ENCODE measurements at places on chromosomes 2 and 18. TPM values are rescaled to one million over a fixed set of nuclear protein-coding genes. Genes with fewer than 3 reads are reported as not detected.
A peak's percentile ranks its signal among the peaks of the same experiment; 100 is the strongest.

Gene ASXL3
- 23.0 TPM for total RNA-seq

Gene GNLY
- not detected for total RNA-seq

Gene SETBP1
- total RNA-seq, result 32.2 TPM

Gene CD8A
- total RNA-seq, result 0.13 TPM

Gene KANSL1L
- total RNA-seq, result 32.7 TPM

Gene CPS1
- 4.9 TPM for total RNA-seq

Gene ING5
- total RNA-seq, result 57.8 TPM

Gene SERPINB10
- not detected for total RNA-seq

DNA sequence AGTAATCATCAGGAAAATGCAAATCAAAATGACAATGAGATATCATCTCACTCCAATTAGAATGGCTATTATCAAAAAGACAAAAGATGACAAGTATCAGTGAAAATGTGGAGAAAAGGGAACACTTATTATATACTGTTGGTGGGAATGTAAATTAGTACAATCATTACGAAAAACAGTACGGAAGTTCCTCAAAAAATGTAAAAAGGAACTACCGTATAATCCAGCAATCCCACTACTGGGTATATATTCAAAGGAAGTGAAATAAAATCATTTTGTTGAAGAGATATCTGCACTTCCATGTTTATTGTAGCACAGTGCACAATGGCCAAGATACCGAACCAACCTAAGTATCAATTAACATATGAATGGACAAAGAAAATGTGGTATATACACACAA lies 52.4 kb upstream of the TEX51 start:
- H3K27ac ChIP-seq, result no peak overlapping the region
- H3K36me3 ChIP-seq, result no peaks in the 10 kb centered on the region

DNA sequence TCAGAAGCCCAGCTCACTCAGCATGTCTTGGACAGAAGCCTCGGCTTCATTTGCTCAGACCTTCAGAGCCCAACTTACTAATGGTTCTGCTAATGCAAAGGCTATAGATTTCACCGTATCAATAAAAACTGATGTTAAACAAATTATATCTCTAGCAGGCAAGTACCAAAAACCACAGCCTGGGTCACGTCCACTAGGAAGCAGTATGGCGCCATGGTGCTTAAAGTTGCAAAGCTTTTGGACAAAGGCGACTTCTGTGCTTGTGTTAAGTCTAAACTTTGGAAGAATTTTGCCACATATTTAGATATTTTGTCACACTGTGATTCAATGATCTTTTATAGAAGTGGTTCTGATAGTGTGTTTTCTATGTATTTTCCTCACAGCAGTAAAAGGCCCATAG lies 276.8 kb upstream of the PARD3B start:
- H3K36me3 ChIP-seq, result peaks cover 3% of the 10 kb centered on the region
- no peak overlapping the region for H3K4me3 ChIP-seq
- peaks cover 13% of the 10 kb centered on the region for H3K27me3 ChIP-seq
- DNase-seq, result no peak
- no peak overlapping the region for H3K27ac ChIP-seq
- peaks cover 30% of the 10 kb centered on the region for H3K4me1 ChIP-seq

DNA sequence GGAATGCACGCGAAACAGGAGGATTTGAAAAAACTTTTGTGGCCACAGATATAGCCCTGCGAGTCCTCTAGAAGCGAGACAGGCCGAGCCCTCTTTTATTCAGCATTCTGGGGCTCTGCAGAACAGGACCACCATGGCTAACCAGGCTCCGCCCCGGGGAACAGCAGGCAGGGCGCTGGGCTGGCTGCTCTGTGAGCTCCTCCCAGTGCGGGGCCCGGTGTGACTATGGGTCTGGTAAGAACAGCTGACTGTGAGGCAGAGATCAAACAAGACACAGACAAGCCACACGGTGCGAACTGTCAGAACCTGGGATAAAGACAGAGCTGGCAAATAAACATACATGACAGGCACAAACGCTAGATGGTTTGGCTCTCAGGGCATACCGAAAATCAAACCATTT lies 15.5 kb downstream of the PXDN start:
- H3K4me3 ChIP-seq, result peak overlapping the region; percentile 21
- no peak for DNase-seq
- H3K36me3 ChIP-seq, result peaks cover 8% of the 10 kb centered on the region
- no peaks in the 10 kb centered on the region for H3K27me3 ChIP-seq

DNA sequence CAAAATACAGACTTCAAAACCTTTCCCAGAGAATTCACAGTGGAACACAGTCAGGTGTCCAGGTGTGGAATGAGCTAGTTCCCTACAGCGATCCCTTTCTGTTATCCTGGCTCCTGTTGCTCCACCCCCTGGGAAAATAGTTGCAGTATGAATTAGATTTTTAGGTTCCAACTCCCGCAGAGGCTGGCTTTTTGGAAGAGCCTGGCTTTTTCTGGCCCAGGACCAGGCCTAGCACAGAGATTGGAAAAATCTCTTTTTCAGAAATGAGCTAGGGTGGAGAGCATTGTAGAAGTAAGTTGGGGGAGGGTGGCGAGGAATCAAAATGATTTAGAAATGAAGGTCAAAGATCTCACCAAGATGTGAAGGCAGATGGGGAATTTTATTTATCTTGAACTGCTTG lies 27.1 kb downstream of the COL5A2 start:
- no peaks in the 10 kb centered on the region for H3K27me3 ChIP-seq
- no peaks in the 10 kb centered on the region for H3K4me1 ChIP-seq
- no peak overlapping the region for H3K4me3 ChIP-seq
- no peaks in the 10 kb centered on the region for H3K36me3 ChIP-seq
- H3K27ac ChIP-seq, result no peak overlapping the region

DNA sequence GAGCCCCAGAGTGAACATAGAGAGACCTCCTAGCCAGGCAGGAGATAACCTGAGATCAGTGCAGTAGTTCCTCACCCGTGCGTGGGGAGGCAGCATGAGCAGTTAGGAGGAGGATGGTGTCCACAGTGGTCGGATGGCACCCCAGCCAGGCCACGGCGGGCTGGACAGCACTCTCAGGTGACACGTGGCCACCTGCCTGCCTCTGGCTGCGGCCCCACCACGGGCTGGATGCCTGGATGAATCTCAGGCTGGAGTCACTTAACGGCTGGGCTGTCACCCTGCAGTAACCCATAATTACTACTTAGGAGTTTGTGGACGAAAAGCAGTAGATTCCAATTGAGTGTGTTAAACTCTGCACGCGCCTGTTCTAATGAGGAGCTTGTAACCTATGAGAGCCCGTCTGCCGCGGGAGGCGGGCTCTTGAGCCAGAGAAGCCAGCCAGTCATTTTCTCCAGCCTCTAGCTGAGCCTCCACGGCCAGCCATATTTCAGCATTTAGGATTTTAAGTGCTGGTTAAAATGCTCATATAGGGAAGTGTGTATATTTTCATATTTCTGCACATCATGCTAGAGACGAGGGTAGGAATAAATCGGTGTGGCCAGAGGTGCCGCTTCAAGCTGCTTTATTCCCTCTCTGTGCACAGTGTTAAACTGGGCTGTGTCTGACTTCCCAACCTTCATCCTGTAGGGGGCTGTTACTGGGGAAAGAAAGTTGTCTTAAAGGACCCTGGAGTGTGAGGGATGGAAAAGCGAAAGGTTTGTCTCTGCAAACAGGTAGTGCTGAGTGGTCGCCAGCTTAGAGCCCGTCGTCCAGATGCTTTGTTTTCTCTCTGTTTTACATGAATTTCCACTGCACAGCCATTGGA lies 144.0 kb downstream of the GLI2 start:
- H3K27me3 ChIP-seq, result peaks cover 88% of the 10 kb centered on the region
- H3K36me3 ChIP-seq, result no peaks in the 10 kb centered on the region
- no peak overlapping the region for H3K4me3 ChIP-seq
- DNase-seq, result no peak
- no peak overlapping the region for H3K27ac ChIP-seq

GRCh38 chr2:192500550-192501200 lies 305.9 kb upstream of the TMEFF2 start:
- no peak overlapping the region for H3K4me3 ChIP-seq
- no peaks in the 10 kb centered on the region for H3K27me3 ChIP-seq
- H3K27ac ChIP-seq, result no peak overlapping the region
- H3K4me1 ChIP-seq, result no peaks in the 10 kb centered on the region

- H3K36me3 ChIP-seq, result peaks cover 1% of the 10 kb centered on the region
- DNase-seq, result no peak
- no peak overlapping the region for H3K27ac ChIP-seq
- no peaks in the 10 kb centered on the region for H3K27me3 ChIP-seq
- H3K4me1 ChIP-seq, result no peaks in the 10 kb centered on the region
Observed at GRCh38 chr2:20604401-20604911, 46.4 kb downstream of the HS1BP3 start.

- H3K4me3 ChIP-seq, result no peak overlapping the region
- H3K27ac ChIP-seq, result no peak overlapping the region
- no peaks in the 10 kb centered on the region for H3K36me3 ChIP-seq
Observed at GRCh38 chr2:116810645-116811044, 1003.8 kb upstream of the DDX18 start.

GRCh38 chr18:374721-375168 lies 106.9 kb upstream of the THOC1 start:
- H3K27ac ChIP-seq, result no peak overlapping the region
- H3K4me3 ChIP-seq, result no peak overlapping the region
- no peaks in the 10 kb centered on the region for H3K4me1 ChIP-seq
- no peaks in the 10 kb centered on the region for H3K27me3 ChIP-seq
- no peak for DNase-seq
- no peaks in the 10 kb centered on the region for H3K36me3 ChIP-seq

DNA sequence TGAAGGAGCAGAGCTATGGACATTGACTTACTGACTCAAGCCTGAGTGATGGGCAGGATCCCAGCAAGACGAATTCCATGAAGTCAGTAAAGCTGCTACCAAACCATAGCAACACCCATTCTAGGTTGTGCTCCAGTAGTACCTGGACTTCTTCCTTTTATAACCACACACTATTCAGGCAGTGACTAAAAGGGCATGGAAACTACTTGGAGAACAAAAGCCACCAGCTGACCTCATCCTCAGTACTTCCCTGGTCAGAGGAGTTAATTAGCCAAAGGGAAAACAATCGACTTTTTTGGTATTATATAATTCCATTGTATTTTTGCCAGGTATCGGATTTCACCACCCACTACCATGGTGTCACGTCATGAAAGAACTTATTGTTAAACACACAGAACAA lies 237.1 kb downstream of the TTC32 start:
- H3K4me1 ChIP-seq, result peaks cover 2% of the 10 kb centered on the region
- no peak overlapping the region for H3K4me3 ChIP-seq
- DNase-seq, result no peak
- no peaks in the 10 kb centered on the region for H3K27me3 ChIP-seq

DNA sequence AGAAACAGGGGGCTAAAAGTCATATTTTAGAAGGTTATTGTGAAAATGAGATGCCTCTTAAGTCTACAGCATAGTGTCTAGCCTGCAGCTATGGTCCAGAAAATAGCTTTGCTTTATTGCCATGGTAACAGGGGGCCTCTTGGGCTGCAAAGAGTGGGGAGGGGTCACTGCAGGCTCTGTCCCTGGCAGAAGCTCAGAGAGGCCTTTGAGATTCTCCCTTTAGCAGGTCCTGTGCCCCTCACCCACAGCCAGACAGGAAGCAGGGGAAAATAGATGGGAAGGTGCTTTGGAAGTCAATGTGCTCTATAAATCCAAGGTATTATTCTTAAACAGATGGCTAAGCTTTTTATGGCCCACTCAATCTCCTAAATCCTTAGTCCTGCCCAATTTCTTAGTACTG lies 1021.3 kb upstream of the GYPC start:
- no peaks in the 10 kb centered on the region for H3K36me3 ChIP-seq
- no peak for DNase-seq
- H3K4me3 ChIP-seq, result no peak overlapping the region

DNA sequence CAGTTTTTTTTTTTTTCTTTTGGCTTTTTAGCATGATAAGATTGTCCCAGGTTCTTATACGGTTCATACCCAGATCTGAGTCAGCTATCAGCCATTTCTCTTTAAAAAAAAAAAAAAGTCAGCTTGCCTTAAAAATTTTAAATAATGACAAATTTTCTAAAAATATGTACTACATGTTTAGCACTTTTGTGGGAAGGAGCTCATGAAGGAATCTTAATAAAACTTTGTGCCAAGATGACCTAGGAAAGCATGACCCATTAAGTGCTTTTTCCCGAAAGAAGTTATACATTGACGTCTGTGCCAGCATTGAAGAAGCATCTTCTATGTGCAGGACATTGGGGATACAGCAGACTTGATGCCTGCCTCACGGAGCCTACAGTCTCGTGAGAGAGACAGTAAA lies 4.5 kb upstream of the RBMS1 start:
- no peak overlapping the region for H3K4me3 ChIP-seq
- no peak for DNase-seq
- peaks cover 5% of the 10 kb centered on the region for H3K4me1 ChIP-seq

DNA sequence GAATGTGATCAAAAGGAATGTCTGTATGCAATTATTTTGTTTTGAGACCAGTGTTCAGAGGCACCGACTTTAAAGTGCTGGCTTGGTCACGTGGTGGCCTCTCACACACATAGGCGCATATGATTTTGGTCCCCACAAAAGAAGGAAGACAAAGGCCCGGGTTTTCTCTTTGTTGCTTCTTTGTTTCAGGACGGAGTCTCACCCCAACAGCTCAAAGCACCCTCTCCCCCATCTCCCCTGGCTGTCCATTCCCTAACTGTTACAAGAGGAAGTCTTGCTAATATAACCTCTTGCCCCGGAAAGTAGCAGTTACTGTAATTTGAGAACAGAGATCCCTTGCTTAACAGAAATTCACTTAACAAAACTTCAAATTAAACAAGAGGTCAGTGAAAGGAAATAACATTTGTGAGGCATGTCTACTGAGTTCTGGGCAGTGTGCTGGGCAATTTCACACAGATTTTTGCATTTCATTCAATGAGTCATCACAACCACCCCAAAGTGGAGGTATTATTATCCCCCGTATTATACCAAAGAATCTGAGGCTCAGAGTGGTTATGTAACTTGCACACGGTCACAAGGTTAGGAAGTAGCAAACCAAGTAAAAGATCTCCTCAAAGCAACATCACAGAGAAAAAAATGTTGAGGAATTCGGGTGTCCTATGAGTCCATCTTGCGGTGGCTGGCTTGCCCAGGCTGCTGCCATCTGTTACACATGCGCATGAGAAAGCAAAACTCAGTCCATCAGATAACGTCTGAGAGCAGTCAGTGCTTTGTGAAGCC lies 75.8 kb downstream of the SDC1 start:
- peak overlapping the region; percentile 35 for H3K27ac ChIP-seq
- H3K36me3 ChIP-seq, result no peaks in the 10 kb centered on the region

- DNase-seq, result no peak
- H3K27ac ChIP-seq, result peak overlapping the region; percentile 21
- no peak overlapping the region for H3K4me3 ChIP-seq
- no peaks in the 10 kb centered on the region for H3K36me3 ChIP-seq
- peaks cover 33% of the 10 kb centered on the region for H3K4me1 ChIP-seq
Observed at GRCh38 chr2:126662621-126663020, 6.7 kb downstream of the GYPC start.

DNA sequence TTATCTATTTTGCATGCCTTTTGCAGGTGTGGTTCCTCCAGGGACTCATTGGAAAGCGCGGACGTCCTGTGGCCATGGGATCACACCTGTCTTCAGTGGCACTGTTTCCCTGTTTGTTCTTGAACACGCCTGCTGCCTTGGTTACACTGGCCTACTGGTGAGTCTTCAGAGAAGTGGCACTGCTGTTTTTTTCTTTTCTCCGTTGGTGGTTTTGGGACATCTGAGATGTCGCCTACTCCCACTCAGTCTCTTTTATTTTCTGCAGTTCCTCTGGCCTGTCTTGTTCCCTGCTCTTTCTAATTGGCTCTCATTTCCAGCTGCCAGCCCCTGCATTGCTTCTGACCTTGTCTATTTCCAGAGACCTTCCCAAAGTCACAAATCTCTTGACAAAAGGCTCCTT lies 35.7 kb upstream of the POU3F3 start:
- peak overlapping the region; percentile 2 for H3K27ac ChIP-seq
- peaks cover 8% of the 10 kb centered on the region for H3K4me1 ChIP-seq
- H3K27me3 ChIP-seq, result peaks cover 31% of the 10 kb centered on the region
- H3K36me3 ChIP-seq, result no peaks in the 10 kb centered on the region
